Activated B cell treated with CpG ODN at 0.5 μM for 24 hours (primary cell): ENCODE measurements at places on chromosomes 12 and 14. TPM values are rescaled to one million over a fixed set of nuclear protein-coding genes. Genes with fewer than 3 reads are reported as not detected.
A peak's percentile ranks its signal among the peaks of the same experiment; 100 is the strongest.

The TAS2R7 gene
- not detected in 2 replicates for total RNA-seq

The COX8C gene
- not detected in 2 replicates for total RNA-seq

The MYH7 gene
- total RNA-seq = not detected in 2 replicates

The PARPBP gene
- 4.6 and 5.0 TPM in 2 replicates for total RNA-seq

The LRIG3 gene
- not detected in 2 replicates for total RNA-seq

The SIX4 gene
- total RNA-seq = not detected in 2 replicates

The SERPINA3 gene
- total RNA-seq = not detected in 2 replicates

The SPATA7 gene
- 1.4 and 1.6 TPM in 2 replicates for total RNA-seq

The TMPRSS12 gene
- not detected in 2 replicates for total RNA-seq

The ZFHX2 gene
- total RNA-seq = 2.2 and 2.6 TPM in 2 replicates

The SERPINA5 gene
- total RNA-seq = not detected in 2 replicates

DNA sequence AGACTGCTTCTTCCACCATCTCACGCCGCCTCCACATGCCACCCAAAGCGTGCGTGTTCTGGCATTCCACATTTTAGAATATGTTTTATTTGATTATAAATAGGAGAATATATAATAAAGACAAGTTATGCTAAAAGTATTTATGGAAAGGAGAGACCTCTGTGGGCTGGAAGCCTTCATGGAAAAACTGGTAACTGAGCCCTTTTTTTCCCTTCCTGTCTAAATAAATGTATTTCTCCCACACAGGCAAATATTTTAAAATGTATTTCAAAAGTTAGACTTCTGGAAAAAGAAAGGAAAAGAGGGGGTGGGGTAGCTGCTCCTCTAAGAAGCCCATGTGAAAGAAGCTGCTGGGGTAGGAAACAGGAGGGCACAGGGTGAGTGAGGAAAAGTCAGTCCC is 16.1 kb upstream of the NR4A1 start:
- no peak for DNase-seq
- H3K4me1 ChIP-seq = peaks cover 65% of the 10 kb centered on the region
- no peaks in the 10 kb centered on the region for H3K36me3 ChIP-seq
- no peaks in the 10 kb centered on the region for H3K27me3 ChIP-seq

DNA sequence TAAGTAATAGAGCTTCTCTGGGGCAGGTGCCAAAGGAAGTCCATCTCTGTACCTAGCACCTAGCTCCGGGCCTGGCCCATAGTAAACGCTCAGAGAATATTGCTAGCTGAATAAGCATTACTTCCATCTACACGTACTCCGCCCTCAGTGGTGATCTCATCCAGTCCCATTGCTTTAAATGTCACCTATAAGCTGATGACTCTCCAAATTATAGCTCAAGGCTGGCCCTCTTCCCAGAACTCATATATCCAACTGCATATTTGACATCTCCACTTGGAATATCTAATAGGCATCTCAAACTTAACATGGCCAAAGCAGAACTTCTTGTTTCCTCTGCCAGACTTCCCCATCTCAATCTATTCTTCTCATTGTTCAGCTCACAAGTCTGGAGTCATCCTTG is 6.9 kb upstream of the DYNLL1 start:
- H3K27me3 ChIP-seq = no peaks in the 10 kb centered on the region
- no peak for DNase-seq
- no peak overlapping the region for H3K27ac ChIP-seq
- H3K36me3 ChIP-seq = peaks cover 6% of the 10 kb centered on the region
- no peak overlapping the region for H3K4me3 ChIP-seq

- DNase-seq = no peak
- H3K27ac ChIP-seq = no peak overlapping the region
- H3K36me3 ChIP-seq = peaks cover 2% of the 10 kb centered on the region
- no peak overlapping the region for H3K4me3 ChIP-seq
- peaks cover 84% of the 10 kb centered on the region for H3K4me1 ChIP-seq
- H3K27me3 ChIP-seq = no peaks in the 10 kb centered on the region
Observed at GRCh38 chr12:104596134-104596799, 139.5 kb downstream of the CHST11 start.

DNA sequence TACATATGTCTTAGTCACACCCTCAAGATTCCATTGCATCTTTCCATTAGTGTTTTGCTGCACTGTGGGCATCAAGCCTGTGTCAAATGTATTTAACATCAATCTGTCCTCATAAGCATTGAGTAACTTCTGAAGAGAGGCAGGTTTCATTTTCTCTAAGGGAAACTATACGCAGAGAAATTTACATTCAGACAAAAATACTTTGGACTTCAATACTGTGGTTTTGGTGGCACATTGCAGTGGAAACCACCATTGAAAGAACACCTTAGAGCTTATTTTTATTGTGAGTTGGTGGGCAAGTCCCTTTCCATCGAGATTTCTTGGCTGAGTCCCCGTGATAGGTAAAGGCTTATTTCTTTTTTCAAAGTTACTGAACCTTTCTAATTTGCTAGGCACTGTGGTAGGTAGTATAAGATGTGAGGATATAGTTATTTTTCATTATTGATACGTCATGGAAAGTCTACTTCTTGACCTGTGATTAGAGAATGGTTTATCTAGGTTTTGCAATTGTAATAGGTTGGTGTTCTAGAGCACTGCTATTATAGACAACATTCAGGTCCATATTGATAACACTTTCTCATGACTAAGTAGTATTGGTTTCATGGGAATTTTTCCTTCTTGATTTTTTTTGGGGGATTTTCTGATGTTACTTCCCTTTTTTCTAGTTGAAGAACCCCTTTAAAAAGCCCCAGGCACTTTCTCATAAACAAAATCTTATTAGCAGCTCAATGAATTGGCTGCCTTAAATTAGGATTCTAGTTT is 81.9 kb downstream of the CFAP54 start:
- peaks cover 30% of the 10 kb centered on the region for H3K4me1 ChIP-seq
- H3K27me3 ChIP-seq = no peaks in the 10 kb centered on the region
- no peak for DNase-seq
- no peaks in the 10 kb centered on the region for H3K36me3 ChIP-seq
- peak overlapping the region; percentile 74 for H3K4me3 ChIP-seq

GRCh38 chr12:57456145-57456700 is 1.1 kb downstream of the INHBE start:
- H3K27me3 ChIP-seq = no peaks in the 10 kb centered on the region
- H3K27ac ChIP-seq = peak overlapping the region; percentile 57
- H3K4me1 ChIP-seq = peaks cover 39% of the 10 kb centered on the region

DNA sequence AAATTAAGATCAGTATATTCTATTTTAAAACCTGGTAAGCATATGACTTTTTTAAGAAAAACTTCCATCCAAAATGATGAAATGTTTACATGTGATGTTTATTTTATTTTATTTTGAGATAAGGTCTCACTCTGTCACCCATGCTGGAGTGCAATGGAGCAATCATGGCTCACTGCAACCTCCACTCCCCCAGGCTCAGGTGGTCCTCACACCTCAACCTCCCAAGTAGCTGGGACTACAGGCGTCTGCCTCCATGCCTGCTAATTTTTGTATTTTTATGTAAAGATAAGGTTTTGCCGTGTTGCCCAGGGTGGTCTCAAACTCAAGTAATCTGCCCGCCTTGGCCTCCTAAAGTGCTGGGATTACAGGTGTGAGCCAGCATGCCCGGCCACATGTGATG is 141.8 kb downstream of the ZFP36L1 start:
- no peak overlapping the region for H3K27ac ChIP-seq
- no peaks in the 10 kb centered on the region for H3K36me3 ChIP-seq
- H3K27me3 ChIP-seq = no peaks in the 10 kb centered on the region
- H3K4me3 ChIP-seq = no peak overlapping the region
- DNase-seq = no peak

DNA sequence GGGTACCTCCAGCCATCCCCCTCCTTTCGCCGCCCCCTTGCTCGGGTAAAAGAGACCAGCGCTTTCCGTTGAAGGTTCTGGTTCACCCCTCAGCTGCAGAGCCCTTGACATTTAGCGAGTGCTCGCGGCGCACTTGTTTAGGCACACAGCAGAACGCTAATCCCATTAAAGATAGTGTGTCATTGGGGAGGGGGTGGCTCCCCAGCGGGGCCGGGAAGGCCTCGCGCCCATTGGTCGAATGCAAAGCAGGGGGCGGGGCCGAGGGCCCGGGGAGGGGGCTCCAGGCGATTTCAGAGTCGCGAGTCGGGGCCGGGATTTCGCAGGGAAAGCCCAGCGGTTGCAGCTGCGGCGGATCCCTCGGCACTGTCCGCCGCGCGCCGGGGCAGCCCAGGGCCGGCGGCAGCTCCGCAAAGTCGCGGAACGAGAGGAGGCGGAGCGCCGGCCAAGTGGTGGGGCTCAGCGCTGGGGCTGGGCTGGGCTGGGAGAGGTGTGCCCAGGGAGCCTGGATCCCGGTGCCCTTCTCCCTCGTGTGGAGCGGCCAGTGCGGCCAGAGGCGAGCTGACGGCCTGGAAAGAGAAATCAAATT is 122.9 kb downstream of the TSPAN9 start:
- peaks cover 63% of the 10 kb centered on the region for H3K27me3 ChIP-seq
- no peak for DNase-seq
- H3K4me1 ChIP-seq = peaks cover 11% of the 10 kb centered on the region

DNA sequence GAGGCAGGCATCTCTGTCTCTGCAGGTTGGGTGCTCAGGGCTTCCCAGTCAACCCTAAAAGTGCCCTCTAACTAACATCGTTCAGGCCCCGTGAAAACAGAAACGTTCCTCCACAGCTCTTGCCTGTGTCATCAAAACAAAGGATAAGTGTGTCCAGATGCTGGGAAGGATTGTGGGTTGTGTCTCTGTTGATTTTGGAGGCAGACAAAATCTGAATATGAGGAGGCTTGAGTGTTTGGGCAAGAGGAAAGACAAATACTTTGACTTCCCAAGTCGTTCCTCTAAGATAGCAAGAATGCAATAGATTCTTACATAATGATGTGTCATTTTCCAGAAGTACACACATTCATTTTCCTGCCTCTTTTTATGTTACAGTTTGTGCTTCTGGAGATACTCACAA is 52.9 kb downstream of the SERPINA3 start:
- no peak for DNase-seq
- H3K27me3 ChIP-seq = peaks cover 6% of the 10 kb centered on the region
- no peaks in the 10 kb centered on the region for H3K36me3 ChIP-seq
- no peak overlapping the region for H3K4me3 ChIP-seq
- H3K4me1 ChIP-seq = no peaks in the 10 kb centered on the region

- H3K4me3 ChIP-seq = no peak overlapping the region
- DNase-seq = no peak
- H3K27ac ChIP-seq = no peak overlapping the region
Observed at GRCh38 chr14:72701237-72701565, 192.7 kb downstream of the DPF3 start.

DNA sequence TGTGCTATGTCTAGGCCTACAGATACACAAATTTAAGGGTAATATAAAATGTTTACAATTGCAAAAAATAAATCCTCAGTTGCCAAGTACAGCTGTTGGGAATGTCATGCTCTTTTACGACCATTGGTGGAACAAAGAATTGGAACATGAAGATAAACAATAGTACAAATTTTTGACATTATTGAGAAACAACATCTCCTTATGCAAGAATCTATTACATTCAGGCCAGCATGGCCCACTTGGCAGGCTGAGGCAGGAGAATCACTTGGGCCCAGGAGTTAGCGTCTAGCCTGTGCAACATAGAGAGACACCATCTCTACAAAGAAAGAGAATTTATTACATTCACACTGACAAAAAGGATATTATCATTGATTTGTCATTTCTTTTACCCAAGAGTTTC is 135.9 kb upstream of the NTF3 start:
- no peak for DNase-seq
- H3K4me3 ChIP-seq = no peak overlapping the region
- H3K27me3 ChIP-seq = peaks cover 4% of the 10 kb centered on the region
- H3K4me1 ChIP-seq = no peaks in the 10 kb centered on the region
- H3K27ac ChIP-seq = no peak overlapping the region

DNA sequence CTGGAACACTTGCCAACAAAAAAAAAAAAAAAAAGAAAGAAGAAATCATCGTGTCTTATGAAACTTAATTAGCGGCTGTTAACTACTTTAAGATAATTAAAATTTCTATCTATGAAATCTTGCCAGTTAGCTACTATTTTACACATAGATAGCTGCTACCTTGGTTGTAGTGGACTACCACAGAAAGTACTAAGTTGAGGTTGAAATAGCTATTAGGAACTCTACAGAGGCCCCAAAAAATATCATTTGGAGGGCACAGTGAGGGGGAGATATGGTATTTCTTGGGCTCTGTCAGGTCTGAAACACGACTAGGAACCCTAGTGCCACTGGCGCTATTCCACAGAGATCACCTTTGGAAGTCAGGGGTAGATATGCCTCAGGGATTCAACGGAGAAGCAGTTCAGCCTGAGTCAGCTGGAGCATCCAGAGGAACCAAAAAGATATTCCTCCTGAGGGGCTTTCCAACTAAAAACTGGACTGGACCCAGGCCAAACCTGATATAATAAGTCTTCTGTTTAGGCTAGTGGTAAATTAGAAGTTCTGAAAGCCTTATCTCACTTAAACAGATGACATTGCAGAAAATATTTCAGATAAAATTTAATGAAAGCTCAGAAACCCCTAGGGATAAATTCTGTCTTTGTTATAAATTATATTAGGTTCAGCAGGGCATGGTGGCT is 126.1 kb downstream of the EPS8 start:
- no peaks in the 10 kb centered on the region for H3K36me3 ChIP-seq
- no peak overlapping the region for H3K27ac ChIP-seq
- DNase-seq = no peak
- no peak overlapping the region for H3K4me3 ChIP-seq
- H3K4me1 ChIP-seq = no peaks in the 10 kb centered on the region

- no peak overlapping the region for H3K27ac ChIP-seq
- H3K4me1 ChIP-seq = no peaks in the 10 kb centered on the region
- no peak for DNase-seq
- H3K4me3 ChIP-seq = no peak overlapping the region
- no peaks in the 10 kb centered on the region for H3K27me3 ChIP-seq
Observed at GRCh38 chr14:79419571-79420327, 791.6 kb downstream of the DIO2 start.

DNA sequence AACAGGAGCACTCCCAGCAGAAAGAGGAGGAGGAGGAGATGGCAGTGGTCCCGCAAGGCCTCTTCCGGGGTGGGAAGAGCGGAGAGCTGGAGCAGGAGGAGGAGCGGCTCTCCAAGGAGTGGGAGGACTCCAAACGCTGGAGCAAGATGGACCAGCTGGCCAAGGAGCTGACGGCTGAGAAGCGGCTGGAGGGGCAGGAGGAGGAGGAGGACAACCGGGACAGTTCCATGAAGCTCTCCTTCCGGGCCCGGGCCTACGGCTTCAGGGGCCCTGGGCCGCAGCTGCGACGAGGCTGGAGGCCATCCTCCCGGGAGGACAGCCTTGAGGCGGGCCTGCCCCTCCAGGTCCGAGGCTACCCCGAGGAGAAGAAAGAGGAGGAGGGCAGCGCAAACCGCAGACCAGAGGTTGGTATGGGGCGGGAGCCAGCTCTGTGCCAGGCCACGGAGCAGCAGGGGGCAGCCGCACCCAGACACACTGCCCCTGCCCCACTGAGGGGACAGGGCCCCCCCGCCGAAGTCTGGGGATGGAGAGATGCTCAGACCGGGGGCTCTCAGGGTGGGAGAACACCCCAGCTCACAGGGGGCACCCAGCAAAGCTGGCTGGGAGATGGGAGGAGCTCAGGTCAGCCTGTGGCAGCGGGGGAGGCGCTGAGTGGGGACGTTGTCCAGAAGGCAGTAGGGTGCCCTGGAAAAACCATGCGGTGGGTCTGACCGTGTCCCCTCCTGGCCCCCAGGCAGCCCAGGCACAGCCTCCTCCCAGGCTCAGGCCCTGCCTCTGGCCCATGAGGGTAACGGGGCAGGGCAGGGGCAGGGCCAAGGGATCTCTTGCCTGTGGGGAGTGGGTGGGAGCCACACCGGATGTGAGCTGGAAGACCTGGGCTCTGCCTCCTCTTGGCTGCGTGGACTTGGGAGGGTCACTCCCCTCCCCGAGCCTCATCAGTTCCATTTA is 9.8 kb downstream of the CHGA start:
- H3K27me3 ChIP-seq = no peaks in the 10 kb centered on the region
- H3K4me3 ChIP-seq = no peak overlapping the region
